ENCODE measurements at places on chromosomes 7 and 10.
A peak's percentile ranks its signal among the peaks of the same experiment; 100 is the strongest.

DNA sequence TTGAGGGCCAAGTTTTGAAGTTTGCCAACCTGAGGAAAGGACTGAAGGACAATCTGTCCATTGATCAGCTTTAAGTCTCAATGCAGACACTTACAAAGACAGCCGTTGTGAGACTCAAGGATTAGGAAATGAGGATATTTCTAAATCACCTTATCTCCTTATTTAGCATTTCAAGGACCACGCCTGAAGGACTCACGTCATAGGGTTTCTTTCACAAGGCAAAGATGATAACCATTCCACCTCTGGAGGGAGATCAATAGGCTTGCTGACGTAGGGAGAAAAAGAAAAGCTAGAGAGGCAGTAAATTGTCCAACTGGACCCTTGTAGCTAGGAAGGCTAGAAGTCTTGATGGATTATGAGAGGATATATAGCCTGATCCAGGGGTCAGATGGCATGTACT is 3.3 kb upstream of the ASB4 start:
- DNase-seq = no peak

DNA sequence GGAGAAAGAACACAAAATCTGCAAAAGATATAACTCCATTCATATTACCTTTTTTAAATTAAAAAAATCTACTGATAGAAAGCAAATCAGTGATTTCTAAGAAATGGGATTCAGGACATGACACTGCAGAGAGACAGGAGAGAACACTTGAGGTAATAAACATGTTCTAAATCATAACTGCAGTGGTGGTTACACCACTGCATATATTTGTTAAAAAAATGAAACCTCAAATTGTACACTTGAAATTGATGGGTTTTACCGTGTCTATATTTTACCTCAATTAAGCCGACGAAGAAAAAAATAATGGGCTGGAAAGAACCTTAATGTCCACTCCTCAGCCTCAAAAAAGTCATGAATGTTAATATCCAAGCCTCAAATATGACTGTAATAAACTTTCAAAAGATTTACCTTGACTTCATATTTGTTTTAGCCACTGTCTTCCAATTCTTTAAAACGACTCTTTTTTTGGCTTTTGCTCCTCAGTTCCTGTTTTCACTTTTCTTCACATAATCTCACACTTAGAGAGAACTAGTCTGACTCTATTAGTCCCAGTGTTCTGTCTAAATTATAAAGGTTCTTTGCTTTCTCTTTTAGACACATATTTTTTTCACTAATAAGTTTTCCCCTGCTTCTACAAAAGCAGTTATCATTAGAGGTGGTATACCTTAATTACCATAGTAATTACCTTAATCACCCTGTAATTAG is 502.4 kb downstream of the GRM8 start:
- peak; percentile 39 for DNase-seq

DNA sequence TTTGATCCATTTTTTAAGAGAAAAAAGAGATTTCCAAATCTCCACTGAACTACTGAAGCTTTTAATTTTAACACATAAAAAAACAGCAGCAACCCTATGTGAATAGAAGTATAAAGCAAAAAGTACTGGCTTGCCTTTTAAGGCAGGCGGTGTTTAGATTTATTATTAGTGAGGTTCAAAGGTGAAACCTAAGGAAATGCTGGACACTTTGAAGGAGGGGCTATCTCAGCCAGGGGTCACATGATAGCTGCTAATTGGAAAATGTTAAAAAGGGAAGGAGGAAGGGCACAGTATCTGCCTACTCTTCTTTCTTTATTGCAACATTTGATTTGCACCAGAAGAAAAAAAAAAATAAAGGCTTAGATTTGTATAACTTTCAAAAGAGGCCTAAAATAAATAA is 183.8 kb downstream of the SKAP2 start:
- no peak for DNase-seq

DNA sequence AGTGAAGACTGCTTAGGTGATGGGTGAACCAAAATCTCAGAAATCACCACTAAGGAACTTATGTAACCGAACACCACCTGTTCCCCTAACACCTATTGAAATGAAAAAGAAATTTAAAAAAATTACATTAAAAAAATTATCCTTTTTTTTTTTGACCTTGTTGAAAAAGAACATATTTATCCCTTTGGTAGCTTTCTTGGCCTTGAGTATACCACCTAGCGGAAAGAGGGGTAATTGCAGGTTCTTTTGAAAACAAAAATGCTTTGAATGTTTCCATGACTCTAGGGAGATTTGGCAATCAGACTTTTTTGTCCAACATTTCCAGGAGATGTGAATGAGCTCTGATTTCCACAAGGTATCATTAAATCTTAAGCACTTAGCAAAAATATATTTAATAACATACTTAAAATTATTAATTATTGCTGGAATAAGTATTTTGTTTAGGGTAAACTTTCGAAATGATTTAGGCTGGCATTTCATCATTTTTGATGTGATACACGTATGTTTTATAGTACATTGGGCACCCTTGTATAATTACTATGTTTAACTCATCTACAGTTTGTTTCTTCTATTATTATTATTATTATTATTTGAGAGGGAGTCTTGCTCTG is 47.0 kb upstream of the ELMO1 start:
- DNase-seq = peak; percentile 16

- no peak for DNase-seq
Measured at GRCh38 chr10:26481914-26482550, 43.9 kb downstream of the APBB1IP start.

DNA sequence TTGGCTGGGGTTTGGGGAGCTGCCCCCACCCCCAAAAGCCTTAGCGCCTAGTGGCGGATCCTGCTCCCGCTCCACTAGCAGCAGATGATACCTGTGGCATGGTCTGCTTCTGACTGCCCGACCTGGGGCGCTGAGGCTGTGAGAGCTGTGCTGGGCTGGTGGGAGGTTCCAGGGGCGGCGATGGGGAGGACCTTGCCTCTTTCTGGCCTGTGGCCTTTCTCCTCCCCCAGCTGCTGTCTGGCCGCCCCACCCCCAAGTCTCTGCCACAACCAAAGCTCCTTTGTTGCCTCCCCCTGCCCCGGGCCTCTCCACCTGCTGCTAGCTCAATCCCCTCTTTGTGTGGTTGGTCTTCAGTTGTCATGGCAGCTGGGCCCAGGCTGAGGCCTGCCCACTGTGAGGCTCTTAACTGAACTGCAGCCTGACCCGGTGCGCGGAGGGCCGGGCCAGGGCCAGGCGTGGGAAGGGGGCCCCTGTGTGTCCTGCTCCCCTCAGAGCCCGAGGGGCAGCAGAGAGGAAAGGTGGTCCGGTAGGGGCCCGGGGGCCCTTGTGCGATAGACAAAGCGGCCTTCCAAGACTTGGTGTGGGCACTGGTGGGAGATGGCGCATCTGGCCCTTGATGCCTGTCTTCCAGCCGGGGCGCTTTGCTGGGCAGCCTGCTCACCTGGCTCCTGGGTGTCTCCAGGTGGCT is 4.7 kb downstream of the ZNF775 start:
- peak; percentile 69 for DNase-seq

- DNase-seq = no peak
Measured at GRCh38 chr7:75861636-75862035, 17.2 kb upstream of the RHBDD2 start.

- DNase-seq = no peak
Measured at GRCh38 chr10:124724279-124725027, 19.7 kb downstream of the FAM53B start.

DNA sequence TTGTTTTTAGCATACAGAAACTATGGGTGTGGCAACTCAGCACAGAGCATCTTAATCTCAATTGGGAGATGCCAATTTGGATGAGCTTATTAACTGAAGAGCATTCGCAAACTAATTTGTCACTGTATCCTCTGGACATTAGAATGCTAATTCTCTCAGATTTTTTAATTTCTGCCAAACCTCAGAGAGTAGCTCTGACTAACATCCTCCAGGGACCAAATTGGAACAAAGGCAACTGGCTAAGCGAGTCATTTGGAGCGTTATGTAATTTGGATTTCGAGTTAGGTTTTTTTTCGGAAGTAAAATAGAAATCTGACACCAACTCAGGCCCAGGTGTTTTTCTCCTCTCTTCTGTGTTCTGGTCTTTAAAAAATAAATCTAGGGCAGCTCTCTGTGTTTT is 201.9 kb downstream of the BMPER start:
- DNase-seq = peak; percentile 78

- no peak for DNase-seq
Measured at GRCh38 chr10:70098271-70098670, 34.4 kb downstream of the AIFM2 start.

- DNase-seq = no peak
Measured at GRCh38 chr7:34022626-34023025, 117.3 kb downstream of the BMPER start.

DNA sequence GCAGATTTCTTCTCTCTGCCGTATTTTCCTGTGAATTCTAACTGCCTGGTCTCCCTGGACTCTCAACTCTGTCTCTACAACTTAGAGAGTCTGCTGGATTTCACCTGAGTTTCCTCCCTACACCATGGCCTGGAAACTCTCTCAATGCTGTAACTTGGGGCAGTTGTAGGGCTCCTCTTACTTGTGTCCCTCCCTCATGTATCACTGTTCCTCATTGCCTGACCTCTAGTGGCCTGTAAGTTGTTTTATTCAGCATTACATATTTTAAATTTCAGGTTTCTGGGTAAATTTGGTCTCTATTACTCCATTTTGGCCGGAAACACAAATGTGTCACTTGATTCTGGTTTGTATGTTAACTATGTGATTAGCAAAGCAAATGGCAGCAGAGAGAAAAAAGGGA is 70.9 kb downstream of the DYNC1I1 start:
- no peak for DNase-seq

DNA sequence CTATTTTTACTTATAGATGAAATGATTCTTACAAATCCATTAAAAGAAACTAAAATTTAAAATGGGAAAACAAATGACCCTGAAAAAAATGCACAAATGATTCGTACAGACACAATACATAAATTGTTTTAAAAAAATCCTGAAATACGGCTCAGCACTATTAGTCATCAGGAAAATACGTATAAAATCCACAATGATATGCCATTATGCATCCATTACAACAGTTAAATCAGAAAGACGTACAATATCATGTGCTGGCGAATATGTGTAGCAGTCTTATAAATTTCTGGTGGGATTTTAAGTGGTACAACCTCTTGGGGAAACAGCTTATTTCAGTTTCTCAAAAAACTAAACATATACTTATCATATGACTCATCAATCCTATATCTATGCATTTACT is 600.1 kb upstream of the STEAP1 start:
- no peak for DNase-seq

- DNase-seq = no peak
Measured at GRCh38 chr10:59868696-59869593, 37.4 kb downstream of the CCDC6 start.

Data from NCI-H1105 treated with DMSO at 0.1 percent for 48 hours (cell line).